ENCODE measurements at places on chromosomes 11 and 22.

GRCh38 chr22:28094771-28095170 is 175.7 kb upstream of the PITPNB start:
- no peak for DNase-seq

GRCh38 chr11:76453248-76453647 is 8.4 kb downstream of the EMSY start:
- no peak for DNase-seq

GRCh38 chr11:125330462-125331325 is 165.4 kb downstream of the FEZ1 start:
- no peak for DNase-seq

- no peak for DNase-seq
Observed at GRCh38 chr11:82978422-82979099, 77.0 kb downstream of the DDIAS start.

DNA sequence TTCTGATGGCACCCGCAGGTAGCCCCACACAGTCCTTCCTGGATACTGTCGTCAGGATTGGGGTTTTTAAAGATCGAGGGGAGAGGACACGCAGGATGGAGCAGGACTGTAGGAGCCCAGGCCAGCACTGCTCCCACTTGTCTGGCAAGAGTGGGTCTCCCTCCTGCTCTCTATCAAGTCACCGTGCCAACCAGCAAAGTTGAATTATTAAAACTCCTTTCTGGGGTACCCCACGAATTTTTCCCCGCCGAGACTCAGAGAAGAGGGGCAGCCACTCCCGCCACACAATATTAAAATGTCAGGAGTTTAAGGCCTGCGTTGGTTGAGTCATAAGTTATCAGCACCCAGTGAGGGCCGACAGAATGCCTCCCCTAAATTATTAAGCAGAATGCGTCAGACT is 10.1 kb downstream of the LMO1 start:
- no peak for DNase-seq

- DNase-seq = no peak
Observed at GRCh38 chr11:46978005-46978491, 41.5 kb downstream of the CSTPP1 start.

DNA sequence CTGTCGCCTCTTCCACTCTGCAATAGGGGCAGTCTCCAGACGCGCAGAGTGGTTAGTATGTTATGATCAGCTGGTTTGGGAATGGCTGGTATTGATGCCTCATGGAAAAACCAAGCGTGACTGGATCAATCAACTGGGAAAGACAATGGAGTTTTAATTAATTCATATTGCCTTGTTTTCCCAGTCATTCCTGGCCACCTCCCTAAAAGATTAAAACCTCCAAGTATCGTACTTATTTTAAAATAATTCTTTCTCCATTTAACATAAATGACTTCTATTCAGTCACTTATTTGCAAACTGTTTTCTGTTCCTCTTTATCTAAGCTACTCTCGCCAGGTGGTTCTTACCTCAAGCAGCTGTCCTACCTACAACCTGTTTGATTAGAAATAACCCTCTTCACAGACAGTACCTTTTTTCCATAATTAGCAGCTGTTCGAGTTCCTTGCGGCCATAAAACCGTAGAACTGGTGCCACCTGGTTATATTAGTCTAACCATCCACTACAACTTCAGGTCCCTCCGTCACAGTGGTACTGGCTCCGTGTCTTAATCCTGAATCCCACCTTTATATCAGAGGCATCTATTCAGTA is 898 bp downstream of the ZNF215 start:
- no peak for DNase-seq

- DNase-seq = no peak
Observed at GRCh38 chr11:124612045-124612444, 817 bp downstream of the PANX3 start.

GRCh38 chr22:24026733-24027132 is 15.6 kb downstream of the CABIN1 start:
- no peak for DNase-seq

GRCh38 chr11:110438017-110438416 is 8.3 kb downstream of the FDX1 start:
- no peak for DNase-seq

DNA sequence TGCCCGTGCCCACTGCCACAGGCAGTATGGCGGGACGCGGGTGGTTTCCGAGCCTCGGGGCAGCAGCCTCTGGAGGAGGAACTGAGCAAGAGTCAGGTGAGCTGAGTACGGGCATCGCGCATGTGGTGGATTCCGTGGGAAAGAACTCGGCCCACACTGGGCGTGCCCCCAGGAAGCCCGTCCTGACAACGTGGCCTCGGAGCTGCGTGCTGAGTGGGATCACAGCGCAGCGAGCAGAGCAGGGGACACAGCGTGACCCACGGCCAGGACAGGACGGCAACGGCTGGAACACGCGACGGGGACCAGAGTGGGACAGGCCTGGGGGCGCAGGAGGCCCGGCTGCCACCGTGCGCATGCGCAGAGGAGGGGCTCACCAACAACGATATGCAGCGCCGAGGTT is 36.8 kb downstream of the CERK start:
- DNase-seq = no peak

- no peak for DNase-seq
Observed at GRCh38 chr22:45499746-45500145, 2.9 kb upstream of the FBLN1 start.

DNA sequence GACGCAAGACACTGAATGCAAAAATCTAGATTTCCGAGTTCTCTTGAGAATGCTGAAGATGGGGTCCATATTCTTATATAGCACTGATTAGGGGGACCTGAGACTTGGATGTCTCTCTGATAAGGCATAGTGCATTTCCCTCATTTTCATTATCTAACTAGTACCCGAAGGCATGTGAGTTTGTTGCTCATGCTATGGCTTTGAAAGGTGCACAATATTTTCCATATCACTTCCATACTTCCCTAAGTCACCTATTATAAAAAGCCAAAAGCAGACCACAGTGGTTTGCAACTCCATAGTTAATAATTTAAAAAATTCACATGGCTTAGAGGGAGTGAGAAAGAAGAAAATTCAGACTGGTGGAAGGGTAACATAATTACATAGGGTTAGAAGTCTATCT is 1.7 kb downstream of the BTBD10 start:
- DNase-seq = no peak

DNA sequence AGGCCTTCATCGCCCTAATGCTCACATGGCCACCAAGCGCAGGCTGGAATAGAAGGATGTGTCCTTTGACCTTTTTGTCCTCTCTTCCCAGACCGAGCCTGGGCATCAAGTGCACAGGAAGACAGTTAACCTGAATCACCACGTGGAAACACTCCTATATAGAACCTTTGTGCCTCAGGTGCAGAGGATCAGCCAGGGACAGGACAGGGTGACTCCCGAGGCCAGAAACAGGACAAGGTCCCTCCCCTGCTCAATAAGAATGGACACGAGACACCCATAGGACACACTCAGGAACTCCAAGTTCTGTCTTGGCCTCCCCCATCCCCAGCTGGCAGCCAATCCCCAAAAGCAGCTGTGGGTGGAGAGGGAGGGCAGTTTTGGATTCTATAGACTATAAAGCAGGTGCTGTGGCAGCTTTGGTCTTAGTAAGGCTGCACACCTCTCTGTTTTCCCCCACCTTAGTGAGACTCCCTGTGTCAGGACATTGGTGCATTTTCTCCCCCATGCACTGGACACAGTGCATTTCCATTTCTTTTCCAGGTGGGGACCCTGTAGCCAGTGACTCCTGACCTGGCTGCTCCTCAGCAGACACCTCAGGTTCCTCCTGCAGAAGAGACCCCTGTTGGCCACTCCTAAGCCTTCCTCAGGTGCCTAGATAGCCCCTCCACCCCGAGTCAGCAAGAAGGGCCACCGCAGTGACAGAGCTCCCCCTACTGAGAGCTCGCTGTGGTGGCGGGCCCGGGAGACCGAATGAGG is 43.6 kb upstream of the POU2AF1 start:
- DNase-seq = no peak

DNA sequence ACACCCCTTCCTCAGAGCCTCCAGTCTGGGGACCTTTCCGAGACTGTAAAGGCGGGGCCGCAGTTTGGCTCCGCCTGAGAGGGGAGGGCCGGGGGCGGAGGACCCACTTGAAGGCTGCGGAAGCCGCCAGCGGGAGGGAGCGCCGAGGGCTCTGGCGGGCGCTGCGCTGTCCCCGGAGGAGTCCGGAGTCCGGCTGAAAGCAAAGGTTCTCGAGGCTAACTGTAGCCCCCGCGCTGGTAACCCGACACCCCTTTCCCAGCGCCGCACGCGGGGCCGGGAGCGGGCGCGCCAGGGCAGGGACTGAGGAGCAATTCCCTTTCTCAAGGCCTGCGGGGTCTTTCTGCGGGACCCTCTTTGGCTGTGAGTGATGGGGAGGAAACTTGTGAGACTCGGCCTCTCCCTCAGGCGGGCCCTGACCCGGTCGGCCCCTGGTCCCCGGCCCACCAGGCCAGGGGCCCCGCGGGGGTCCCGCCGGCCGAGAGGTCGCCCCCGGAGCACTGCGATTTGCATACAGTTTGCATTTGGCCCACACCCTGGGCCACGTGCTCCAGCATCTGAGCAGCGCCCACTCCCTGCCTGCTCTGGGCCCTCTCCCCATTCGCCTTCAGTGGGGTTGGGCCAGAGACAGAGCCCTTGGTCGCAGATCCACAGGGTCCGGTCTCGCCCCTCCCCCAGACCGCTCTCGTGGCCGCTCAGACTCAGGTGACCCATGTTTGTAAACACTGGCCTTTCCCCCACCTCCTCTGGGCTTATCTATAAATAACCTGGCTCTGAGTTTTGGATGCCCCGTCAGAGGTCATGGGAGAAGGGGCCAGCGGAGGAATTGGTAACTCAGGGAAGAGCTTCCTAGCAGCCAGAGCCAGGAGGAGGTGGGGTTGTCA is 519 bp upstream of the ART5 start:
- DNase-seq = peak; percentile 11

DNA sequence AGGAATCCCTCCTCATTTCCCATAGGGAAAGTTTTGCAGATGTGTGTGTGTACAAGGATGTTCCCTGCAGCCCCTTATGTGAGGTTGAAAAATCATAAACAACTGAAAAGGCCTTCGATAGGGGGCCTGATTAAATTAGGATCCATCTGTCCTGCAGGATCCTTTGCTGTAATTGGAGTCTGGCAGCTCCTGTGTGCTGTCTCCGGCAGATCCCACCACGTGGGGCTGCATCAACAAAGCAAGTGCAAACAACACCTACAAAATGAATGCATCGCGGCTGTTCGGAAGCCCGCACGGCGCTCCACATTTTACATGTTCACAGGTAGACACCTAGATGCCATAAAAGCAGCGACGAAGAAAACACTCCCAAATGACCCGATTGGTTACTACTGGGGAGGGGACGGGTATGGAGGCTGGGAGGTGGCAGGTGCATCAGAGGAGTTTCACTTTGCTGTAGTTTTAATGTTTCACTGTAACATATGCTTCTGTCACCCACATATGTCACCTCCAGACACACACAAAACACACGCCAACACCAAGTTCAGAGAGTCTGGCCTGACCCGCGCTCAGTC is 52.2 kb downstream of the NFAM1 start:
- DNase-seq = no peak

GRCh38 chr11:11250470-11250869 is 102.6 kb downstream of the CSNK2A3 start:
- no peak for DNase-seq

DNA sequence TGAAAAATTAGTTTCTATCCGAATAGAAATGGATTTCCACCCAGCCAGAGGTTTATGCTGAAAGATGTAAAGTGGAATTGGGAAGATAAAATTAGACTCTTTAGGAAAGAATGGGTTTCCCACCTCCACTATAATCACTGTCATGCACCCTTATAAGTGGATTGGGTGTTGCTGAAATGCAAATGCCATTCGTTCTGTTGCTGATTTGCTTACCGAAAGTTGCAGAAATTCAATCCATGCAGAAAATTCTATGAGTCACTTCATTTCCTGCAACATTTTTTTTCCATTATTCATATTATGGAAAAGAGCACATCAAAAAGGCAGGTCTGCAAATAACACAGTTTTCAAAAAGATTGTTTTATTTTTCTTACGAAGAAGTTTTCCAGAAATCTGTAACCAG is 65.6 kb downstream of the LDLRAD3 start:
- no peak for DNase-seq

GRCh38 chr11:75626889-75627529 is 41.8 kb downstream of the MAP6 start:
- no peak for DNase-seq

GRCh38 chr11:12066056-12066798 is 44.2 kb upstream of the MICAL2 start:
- DNase-seq = no peak

GRCh38 chr11:73950869-73951710 is at the start of gene DNAJB13:
TSS of gene DNAJB13 (plus strand) at chr11:73951026. CDS start at chr11:73951070, 44 bp downstream.
- DNase-seq = no peak

GRCh38 chr22:50572965-50573364 is 5.3 kb downstream of the CPT1B start:
- DNase-seq = no peak

DNA sequence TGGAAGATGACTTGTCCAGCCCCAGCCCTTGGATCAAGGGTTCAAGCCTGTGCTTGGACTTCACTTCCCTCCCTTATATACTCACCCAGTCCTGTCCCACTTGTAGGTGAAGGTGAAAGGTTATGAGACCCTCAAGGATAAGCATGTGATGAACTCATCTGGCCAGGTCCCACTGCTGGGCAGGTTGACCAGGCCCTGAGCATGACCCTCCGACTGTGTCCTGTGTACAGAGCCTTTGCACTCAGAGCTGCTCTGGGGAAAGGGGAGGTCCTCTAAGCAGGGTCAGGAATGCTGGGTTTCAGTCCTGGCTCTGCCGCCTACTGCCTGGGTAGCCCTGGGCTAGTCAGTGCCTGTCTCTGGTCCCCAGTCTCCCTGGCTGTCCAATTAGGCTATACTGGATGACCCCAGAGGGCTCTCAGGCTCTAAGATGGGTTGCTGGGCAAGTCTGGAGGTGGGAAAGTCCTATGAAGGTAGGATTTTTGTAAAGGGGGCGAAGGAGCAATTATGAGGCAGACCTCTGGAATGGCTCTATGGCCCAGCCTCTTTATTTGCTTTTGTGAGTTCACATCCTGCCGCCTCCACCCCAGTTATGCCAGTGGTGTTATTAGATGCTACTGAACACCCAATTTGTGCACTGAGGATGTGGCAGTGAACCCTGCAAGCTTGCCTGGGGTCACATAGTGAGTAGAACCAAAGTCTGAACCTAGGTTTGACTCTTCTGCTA is 14.1 kb downstream of the DGAT2 start:
- DNase-seq = no peak
